Upper lobe of left lung (tissue), 6 donors: ENCODE measurements at places on chromosomes 12 and 14. TPM values are rescaled to one million over a fixed set of nuclear protein-coding genes. Genes with fewer than 3 reads are reported as not detected.

DNA sequence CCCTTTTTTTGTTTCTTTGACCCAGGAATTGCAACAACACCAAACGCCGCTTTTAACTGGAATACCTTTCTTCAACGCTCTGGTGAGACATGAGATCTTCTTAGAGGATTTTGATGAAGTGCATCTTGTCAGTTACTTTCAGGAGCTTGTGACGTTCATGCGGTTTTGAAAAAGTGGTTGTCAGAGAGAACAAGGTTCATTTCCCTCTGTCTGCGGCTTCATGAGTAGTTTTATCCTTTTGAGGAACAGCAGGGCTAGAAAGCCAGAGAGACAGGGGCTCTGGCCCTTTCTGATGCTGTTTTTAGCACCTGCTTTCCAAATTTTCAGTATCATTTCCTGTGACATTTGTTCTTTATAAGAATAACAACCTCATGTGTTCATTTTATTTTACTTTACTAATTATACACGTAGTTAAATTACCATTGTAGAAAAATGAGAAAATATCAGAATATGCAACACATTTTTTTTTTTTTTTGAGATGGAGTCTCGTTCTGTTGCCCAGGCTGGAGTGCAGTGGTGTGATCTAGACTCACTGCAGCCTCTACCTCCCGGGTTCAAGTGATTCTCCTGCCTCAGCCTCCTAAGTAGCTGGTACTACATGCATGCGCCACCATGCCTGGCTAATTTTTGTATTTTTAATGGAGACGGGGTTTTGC, 61.8 kb downstream of the GLT1D1 start:
- no peaks in the 10 kb centered on the region for H3K36me3 ChIP-seq
- no peaks in the 10 kb centered on the region for H3K27me3 ChIP-seq
- H3K27ac ChIP-seq: no peak overlapping the region
- no peaks in the 10 kb centered on the region for H3K4me1 ChIP-seq
- DNase-seq: peak; percentile 33

- H3K27ac ChIP-seq: no peak overlapping the region
- no peaks in the 10 kb centered on the region for H3K36me3 ChIP-seq
- DNase-seq: no peak
- H3K4me1 ChIP-seq: no peaks in the 10 kb centered on the region
Observed at GRCh38 chr14:44149597-44149996, 357.5 kb downstream of the FSCB start.

DNA sequence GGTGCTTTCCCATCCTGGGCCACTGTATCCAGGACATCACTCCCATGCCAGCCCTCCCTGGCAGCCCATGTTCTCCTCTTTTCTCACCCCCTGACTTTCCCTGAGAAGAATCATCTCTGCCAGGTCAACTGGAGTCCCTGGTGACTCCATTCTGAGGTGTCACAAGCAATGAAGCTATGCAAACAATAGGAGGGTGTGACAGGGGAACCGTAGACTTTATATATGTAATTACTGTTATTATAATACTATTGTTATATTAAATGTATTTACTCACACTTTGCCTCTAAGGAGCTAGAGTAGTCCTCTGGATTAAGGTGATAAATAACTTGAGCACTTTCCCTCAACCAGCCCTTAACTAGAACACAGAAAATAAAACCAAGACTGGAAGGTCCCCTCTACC, 9.2 kb downstream of the ZNF219 start:
- peaks cover 17% of the 10 kb centered on the region for H3K4me1 ChIP-seq
- no peak overlapping the region for H3K4me3 ChIP-seq
- H3K27ac ChIP-seq: no peak overlapping the region

GRCh38 chr12:117863002-117863709, 105.6 kb downstream of the KSR2 start:
- H3K36me3 ChIP-seq: no peaks in the 10 kb centered on the region
- no peaks in the 10 kb centered on the region for H3K4me1 ChIP-seq
- no peak for DNase-seq
- H3K27ac ChIP-seq: no peak overlapping the region
- H3K4me3 ChIP-seq: no peak overlapping the region

- no peak overlapping the region for H3K27ac ChIP-seq
- no peak for DNase-seq
- no peaks in the 10 kb centered on the region for H3K36me3 ChIP-seq
- no peaks in the 10 kb centered on the region for H3K27me3 ChIP-seq
Observed at GRCh38 chr12:34021071-34021470, 1.2 kb upstream of the ALG10 start.

DNA sequence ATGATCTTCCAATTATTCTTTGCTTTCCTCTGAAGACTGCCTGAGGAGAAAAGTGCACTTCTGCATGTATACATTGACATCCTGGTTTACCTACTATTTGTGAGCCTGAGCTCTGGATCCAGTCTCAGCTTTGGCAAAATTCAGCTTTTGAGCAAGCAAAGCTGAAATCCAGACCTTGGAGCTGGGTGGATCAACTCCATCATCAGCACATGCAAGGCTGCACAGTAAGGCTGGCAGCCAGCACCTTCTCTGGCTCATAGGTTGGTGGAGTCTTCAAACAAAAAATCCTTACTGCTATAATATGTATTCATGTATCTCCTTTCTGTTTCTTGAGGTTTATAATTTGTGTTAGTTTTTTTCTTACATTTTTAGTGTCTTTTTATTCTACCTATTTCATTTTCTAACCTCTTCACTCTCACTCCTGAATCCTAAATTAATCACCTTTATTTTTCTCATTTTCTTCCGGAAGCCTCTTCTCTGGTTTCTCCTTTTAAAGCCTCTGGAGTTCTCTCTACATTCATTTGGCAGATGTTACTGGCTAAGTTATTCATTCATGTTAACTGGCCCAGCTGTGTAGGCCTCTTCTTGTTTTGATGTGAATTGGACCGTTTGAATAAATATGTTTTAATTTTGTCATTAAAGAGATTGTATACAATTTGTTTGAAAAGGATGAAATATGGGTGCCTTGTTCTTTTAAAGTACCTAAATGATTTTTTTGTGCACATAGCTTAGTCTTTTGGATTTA, 224.8 kb downstream of the DACT1 start:
- H3K27me3 ChIP-seq: no peaks in the 10 kb centered on the region
- no peak overlapping the region for H3K4me3 ChIP-seq
- no peaks in the 10 kb centered on the region for H3K4me1 ChIP-seq
- DNase-seq: no peak
- no peaks in the 10 kb centered on the region for H3K36me3 ChIP-seq

DNA sequence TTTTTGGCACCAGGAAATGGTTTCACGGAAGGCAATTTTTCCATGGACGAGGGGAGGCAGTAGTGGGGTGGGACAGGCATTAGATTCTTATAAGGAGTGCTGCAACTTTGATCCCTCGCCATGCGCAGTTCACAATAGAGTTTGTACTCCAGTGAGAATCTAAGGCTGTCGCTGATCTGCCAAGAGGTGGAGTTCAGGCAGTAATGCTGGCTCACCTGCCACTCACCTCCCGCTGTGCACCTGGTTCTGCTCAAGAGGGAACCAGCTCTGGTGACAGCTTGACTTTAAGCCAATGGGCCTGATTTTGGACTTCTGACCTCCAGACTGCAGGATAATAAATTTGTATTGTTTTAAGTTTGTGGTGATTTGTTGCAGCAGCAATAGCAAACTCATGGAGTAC, 80.8 kb upstream of the TTC7B start:
- H3K4me3 ChIP-seq: no peak overlapping the region
- DNase-seq: no peak
- H3K27ac ChIP-seq: no peak overlapping the region
- no peaks in the 10 kb centered on the region for H3K36me3 ChIP-seq
- no peaks in the 10 kb centered on the region for H3K27me3 ChIP-seq

GRCh38 chr12:84862186-84862585, 50.4 kb downstream of the SLC6A15 start:
- no peaks in the 10 kb centered on the region for H3K36me3 ChIP-seq
- H3K27me3 ChIP-seq: no peaks in the 10 kb centered on the region
- H3K4me3 ChIP-seq: no peak overlapping the region
- no peak overlapping the region for H3K27ac ChIP-seq

LRIG3 gene
- total RNA-seq: 65.0 TPM
